Cardiac septum (tissue), 1 donor: ENCODE measurements at places on chromosomes 3 and 15.

DNA sequence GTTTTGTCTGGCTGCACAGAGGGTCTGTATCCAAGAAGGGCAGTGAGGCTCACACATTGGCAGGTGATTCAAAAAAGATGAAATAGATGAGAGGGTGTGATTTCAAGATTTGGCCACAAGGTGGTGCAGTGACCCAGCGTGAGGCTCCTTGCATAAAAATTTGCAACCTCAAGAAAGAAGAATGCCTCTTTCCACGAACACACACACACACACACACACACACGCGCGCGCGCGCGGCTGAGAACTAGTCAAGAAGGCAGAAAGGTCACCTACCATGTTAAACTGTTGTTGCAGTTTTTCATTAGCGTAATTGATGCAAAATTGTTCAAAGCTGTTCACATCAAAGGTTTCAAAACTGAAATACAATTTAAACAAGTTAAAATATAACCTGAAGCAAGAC lies 39.2 kb downstream of the MYO5C start:
- no peak for DNase-seq

GRCh38 chr3:17811646-17812045 lies 69.2 kb upstream of the TBC1D5 start:
- DNase-seq, result no peak

DNA sequence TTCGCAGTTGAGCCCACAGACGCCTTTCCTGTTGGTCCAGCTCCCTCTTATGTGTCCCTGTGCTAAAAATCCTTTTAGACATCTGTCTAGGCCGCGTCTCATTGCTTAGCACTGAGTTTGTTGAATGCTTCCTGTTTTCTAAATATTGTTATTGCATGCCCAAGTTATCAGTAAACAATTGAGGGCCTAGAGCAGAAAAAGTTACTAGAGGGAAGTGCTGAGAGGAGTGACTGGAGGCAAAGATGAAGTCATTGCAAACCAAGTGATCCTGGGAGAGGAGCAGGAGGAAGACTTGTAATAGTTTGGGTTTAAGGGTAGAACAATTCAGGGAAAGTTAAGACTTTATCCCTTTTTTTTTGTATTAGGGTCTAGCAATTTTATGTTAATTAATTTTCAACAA lies 88.1 kb downstream of the DCUN1D1 start:
- no peak for DNase-seq

DNA sequence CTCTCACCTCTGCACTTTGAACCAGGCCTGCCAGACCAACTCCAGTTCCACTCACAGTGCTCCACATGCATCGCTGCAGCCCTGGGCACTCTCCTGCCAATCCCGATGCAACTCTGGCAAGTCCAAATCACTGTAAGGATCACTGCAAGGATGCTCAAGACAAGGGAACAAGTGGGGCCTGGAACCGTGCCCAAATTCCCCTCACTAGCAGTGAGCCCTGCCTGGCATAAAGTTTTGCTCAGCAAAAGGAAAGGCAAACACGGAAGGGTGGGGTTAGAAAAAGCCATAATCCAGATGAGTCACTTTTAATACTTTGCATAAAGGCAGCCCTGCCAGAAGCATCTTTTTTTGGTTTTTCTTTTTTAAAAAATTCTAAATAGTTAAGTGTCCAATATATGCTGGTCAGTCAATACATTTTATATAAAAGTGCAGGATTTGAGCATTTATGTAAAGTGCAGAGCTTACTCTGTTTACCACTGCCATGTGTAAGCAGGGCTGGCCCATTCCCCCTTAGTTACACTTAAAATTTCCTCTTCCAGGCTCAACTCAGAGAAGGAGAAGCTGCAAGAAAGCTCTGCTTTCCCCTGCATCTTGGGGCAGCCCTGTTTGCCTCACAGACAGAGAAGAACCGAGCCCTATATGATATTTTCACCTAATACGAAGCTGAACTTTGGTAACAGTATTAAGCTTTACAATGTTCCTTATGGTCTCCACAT lies 102.2 kb downstream of the CD47 start:
- no peak for DNase-seq

DNA sequence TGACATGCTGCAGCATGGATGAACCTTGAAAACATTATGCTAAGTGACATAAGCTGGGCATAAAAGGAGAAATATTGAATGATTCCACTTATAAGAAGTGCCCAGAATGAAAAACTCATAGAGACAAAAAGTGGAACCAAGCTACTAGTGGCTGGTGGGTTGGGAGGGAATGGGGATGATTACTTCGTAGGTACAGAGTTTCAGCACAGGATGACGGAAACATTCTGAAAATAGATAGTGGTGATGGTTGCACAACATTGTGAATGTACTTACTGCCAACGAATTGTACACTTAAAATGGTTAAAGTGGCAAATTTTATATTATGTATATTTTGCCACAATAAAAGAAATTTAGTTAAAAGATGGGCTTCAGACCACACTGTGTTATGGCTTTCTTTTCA lies 93.6 kb downstream of the RPLP1 start:
- no peak for DNase-seq

- DNase-seq, result no peak
Observed at GRCh38 chr3:31762888-31763351, 218.1 kb downstream of the OSBPL10 start.

- peak; percentile 61 for DNase-seq
Observed at GRCh38 chr3:37992271-37993066, 1.9 kb downstream of the VILL start.

GRCh38 chr3:140176526-140176925 lies 241.5 kb downstream of the CLSTN2 start:
- no peak for DNase-seq

DNA sequence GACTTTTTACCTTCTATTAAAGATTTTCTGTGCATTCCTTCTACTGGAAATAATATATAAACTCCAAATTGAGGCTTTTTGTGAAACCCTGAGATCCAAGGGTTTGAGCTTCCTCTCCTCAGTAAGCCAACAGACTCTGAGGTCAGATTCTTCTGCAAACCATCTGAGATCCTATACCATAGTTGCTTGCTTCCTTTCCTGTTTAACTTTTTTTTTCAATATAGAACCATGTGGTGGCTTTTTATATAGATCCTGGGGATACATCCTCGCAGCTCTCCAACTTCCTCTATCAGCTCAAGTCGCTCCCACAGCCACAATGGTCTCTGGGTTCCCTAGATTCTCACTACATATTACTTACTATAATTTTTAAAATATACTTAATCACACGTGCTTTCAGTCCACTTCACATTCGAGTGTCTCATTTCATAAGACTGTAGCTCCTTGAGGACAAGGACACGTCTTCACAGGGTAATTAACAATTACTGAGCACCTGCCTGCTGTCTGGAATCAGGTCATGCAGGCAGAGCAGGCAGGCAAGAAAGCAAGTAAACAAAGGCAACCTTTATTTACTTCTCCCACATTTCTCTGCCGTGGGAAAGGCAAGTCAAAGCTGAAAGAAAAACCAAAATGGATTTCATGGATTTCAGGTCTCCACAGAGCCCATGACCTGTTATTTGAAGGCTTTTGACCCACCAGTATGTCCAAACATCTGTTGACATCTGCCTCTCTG lies 941.5 kb downstream of the FHIT start:
- no peak for DNase-seq

DNA sequence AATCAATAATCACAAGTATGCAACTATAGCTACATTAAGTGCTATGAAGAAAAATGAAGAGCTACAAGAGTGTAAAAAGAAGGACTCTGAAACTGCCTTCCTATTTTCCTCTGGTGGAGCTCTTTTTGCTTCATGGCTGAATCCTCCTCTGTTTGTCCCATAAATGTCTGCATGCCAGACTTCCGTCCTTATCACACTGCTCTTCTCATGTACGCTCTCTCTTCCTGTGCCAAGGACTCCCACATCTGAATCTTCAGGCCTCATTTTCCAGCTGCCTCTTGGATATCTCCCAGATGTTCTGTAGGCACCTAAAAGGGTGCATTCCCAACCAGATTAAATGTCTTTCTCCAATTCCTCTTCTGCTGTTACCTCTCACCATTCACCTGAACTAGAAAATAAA lies 123.7 kb downstream of the MECOM start:
- no peak for DNase-seq

- DNase-seq, result no peak
Observed at GRCh38 chr15:59176653-59177316, 29.9 kb upstream of the LDHAL6B start.

DNA sequence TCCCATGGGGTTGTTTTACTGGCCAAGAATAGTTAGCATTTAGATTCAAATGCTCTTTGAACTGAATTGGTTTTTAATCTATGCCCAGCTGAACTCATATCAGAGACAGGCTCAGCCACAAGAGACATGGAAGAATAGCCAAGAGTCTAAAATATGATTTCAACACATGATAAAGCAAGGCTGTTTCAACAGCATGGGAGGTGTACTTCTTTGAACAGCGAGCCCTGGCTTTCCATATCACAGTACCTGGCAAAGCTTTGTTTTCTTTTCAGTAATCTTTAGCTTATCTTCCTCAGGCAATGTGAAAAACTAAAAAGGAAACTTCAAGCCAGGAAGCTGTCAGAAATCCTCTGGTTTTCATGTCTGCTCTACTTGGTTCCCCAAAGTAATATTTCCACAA lies 413.6 kb upstream of the ADAMTS9 start:
- no peak for DNase-seq

DNA sequence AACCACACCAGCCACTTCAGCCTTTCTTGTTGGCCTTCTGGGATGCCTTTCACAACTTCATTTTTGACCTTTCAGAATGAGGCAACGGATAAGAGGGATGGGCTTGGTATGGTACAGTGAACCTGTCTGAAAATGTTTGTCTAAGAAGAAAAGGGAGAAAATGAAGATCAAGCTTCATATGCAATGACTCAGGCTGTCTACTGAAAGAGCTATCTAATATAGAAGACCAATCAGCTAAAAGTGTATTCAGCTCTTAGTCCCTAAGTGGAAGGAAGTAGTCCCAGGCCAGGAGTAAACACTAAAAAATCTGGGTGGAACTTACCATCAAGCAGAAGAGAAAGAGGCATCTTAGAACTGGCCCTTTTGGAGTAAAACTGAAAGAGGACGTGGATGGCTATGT lies 12.2 kb upstream of the UPK1B start:
- DNase-seq, result no peak

DNA sequence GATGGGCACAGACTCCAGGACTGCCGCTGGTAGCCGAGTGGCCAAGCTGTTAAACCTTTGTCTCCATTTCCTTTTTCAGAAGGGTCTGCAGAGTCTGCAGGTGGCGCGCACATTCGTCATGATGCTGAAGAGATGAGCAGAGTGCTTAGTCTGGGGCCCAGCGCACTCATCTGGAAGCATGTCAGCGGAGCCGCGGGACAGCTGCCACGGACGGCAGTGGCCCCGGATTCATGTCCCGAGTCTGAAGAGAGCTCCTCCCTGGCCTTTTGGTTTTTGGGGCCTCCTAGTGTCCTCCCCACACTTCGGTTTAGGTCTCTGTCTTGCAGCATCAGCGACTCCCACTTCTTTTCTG lies 42.6 kb downstream of the KLHL25 start:
- DNase-seq, result peak; percentile 71

DNA sequence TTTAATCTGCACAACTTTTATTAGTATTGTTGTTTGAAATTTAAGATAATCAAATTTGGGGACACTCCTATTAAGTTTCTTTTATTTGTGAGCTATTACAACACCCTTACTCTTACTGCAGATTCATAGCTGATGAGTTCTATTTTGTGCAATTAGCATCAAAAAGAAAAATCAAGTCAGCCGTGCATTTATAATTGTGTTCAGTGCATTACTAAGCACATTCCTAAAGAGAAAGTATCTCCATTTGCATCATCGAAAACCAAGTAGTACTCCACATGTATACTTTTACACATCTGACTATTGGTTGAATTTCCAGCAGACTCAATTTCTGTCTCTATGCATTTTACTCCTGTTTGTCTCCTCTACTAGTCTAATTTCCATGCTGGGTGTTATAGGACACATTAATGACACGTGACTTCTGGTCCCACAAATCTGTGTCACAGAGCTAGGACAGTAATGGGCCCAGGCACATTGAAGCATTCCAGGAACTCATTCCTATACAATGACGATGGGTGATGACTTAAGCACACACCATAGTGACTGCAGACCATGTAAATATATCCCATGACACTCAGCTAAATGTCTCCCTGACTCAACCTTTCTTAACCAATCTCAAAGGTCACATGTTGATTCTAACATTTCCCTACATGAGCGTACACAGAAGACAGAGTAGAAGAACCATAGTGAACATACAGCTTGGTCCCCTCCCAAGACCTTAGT lies 477.5 kb downstream of the LPP start:
- DNase-seq, result no peak

DNA sequence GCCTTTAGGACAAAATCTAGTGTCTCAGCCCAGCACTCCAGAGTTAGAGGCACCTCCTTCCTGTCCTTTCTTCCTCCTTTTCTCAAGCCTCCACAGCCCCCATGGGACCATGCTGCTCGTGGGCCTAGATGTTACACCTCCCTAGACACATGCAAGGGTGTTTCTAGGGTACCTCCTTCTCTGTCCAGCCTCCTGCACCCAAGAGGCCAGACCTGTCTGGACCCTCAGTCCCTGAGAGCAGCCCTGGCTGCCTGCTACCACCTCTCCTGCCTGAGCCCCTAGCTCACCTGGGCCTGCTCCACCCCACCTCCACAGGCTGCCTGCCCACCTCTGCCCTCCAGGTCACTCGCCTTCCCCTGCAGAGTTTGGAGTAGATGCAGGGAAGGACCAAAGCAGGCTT lies 5.2 kb downstream of the LOXL1 start:
- DNase-seq, result no peak

DNA sequence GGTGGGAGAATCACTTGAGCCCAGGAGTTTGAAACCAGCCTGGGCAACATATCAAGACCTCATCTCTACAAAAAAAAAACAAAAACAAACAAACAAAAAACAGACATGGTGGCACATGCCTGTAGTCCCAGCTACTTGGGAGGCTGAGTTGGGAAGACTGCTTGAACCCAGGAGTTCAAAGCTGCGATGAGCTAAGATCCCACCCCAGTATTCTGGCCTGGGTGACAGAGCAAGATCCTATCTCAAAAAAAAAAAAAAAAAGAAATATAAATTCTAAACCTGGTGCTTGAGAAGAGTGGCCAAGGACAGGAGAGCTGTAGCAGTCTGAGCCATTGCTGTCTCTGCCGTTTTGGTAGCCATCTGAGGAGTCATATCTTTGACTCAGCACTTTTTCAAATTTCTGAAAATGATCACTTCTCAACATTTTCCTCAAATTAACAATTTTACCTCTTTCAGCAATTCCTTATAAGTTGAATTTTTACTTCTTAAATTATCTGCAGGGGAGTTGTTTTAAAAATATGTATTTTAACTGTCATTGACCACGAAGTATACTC lies 3.6 kb upstream of the DENND4A start:
- DNase-seq, result no peak

DNA sequence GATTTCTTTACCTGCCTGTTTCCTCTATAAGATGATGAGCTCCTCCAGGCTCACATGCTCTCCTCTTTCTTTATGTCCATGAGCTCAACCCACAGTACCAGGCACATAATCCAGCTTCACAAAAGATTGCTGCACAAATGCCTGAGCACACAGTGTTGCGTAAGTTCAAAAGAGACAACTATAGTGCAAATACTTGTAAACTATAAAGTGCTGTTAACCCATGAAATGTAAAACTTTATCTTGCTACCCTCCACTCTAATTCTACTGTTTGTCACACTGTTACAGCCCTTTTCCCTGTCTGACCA lies 101.0 kb upstream of the LPP start:
- DNase-seq, result no peak
